ENCODE measurements at places on chromosomes 6 and 20. TPM values are rescaled to one million over a fixed set of nuclear protein-coding genes. Genes with fewer than 3 reads are reported as not detected.

DNA sequence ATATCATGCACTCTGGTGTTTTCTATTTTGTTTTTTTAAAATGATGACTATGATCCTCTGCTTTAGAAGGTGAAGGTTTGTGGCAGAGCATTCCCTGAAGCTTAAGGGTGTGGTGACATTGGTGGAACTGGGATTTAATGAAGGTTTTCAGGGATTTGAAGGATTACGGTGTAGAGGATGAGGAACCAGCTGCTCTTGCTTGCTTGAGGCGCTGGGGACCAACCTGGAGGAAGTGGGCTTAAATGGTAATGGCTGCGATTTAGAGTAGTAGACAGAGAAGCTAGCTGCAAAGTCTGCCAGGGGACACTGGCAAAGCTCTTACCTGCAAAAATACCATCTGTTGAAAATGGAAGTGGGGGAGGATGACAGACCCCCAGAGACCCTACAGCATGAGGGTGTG, 241.8 kb downstream of the CLIC5 start:
- H3K4me3 ChIP-seq: no peak overlapping the region
- H3K27me3 ChIP-seq: peaks cover 8% of the 10 kb centered on the region

DNA sequence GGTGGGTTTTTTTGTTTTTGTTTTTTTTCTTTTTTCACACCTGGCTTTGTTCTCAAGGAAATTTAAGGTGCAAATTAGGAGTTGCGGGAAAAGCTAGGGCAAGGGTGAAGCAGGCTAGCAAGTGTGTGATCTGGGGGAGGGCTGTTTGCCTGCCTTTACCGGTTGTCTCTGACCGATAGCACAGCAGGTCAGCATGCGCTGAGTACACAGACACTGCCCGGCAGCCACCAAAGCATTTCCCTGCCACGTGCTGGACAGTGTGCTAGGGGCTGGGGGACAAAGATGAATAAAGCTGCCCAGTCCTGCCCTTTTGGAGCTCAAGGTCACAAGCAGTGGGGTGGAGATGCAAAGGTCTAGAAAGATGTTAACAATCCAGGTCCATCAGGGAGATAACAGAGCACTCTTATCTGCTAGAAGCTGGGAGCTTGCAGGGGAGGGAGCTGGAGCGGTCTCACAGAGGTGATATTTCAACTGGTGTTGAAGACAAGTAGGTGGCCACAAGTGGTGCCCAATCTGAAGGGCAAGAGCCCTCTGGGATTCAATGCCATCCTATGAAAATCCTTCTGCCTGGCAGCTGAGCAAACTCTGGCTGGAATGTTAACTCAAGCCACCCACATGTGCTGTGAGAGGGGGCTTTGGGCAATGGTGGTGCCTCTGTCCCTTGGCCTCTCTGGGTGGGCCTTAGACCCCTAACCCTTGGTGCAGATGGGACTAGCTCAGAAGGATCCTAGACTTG, 24.5 kb downstream of the TTBK1 start:
- no peak overlapping the region for H3K4me3 ChIP-seq
- peaks cover 18% of the 10 kb centered on the region for H3K27me3 ChIP-seq
- DNase-seq: no peak

DNA sequence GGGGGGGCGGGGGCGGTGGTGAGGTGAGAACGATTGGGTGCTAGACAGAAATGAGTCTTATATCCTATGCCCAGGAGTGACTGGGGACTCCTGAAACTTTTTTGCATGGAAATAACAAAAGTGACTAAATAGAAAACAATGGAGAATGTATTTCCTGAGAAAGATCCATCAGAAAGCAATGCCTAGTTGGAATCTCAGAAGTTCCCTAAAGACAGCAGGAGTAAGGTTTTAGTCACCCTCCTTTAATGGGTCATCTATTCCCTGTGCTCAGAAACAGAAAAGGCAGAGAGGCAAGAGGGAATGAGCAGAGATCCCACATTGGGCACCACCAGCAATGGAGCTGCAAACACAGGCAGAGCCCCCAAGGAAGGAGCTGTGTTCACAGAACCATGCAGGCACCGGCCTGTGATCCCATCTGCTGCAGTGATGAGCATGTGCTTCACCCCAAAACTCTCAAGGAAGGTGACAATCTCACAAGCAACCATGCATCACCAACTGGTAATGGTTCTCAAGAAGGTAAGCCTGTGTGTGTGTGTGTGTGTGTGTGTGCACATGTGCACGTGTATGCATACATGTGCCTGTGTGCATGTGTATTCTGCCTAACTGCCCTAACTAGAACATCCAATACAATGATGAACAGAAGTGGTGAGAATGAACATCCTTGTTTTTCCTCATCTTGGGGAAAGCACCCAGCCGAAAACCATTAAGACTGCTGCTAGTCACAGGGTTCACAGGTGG, 168.4 kb downstream of the WDR27 start:
- no peak for DNase-seq
- H3K4me3 ChIP-seq: no peak overlapping the region
- peaks cover 31% of the 10 kb centered on the region for H3K36me3 ChIP-seq
- peaks cover 15% of the 10 kb centered on the region for H3K4me1 ChIP-seq

DNA sequence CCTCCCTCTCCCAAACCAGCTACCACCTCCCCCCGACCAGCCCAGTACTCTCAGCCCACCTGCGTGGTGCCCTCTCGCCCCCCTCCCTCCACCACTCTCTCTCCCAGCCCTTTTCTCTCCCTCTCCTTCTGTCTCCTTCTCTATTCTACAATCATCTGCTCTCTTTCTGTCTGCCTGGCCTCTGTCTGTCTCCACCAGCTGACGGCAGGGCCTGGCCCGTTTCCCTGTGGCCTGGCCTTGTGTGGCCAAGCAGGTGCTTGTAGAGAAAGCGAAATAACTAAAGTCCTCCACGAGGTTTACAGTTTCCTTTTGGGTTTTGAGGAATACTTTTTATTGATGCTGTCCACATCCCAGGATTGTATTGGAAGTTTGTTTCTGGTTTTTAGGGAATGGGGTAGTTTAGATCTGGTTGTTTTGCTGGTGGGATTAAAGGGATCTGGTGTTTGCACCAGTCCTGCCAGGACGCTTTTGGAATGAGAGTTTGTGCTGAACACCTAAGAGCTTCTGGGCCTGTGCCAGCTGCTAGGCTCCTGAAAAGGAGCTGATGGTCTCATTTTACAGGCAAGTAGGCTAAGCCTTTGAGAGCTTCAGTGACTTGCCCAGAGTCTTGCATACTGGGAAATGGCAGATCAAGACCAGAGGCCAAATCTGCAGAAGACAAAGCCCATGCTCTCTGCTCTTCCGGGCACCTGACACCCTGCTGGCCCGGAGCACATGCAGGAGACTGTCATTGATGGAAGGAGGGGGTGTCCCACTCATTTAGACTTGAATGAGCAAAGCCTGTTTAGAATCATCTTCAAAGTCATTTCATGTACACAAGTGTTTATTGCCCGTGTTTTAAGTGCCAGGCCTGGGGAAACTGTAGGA, 161.7 kb downstream of the SYCP2 start:
- H3K4me3 ChIP-seq: peak overlapping the region; percentile 23
- H3K36me3 ChIP-seq: no peaks in the 10 kb centered on the region
- H3K27ac ChIP-seq: no peak overlapping the region
- no peaks in the 10 kb centered on the region for H3K27me3 ChIP-seq

GRCh38 chr6:1170794-1171193, 141.1 kb upstream of the FOXQ1 start:
- no peaks in the 10 kb centered on the region for H3K36me3 ChIP-seq
- H3K4me1 ChIP-seq: no peaks in the 10 kb centered on the region
- H3K27me3 ChIP-seq: peaks cover 11% of the 10 kb centered on the region
- no peak overlapping the region for H3K27ac ChIP-seq
- DNase-seq: no peak
- H3K4me3 ChIP-seq: no peak overlapping the region

DNA sequence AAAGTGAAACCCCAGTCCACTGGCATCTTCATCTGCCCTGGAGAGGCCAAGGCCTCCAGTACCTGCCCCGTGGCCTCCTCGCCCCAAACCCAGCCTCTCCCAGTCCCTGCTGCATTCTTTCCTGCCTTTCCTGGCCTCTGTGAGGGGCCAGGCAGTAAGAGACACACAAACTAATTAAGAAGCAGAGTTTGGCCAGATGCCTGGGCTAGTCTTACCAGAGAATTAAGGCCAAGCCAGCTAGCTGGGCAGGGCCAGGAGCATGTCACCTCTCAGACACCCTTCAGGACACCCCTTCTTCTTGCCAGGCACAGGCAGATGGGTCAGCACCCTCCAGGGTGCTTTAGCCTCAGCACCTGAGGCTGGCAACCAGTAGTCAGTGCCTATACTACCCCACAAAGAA, 2.4 kb downstream of the MDGA1 start:
- peaks cover 27% of the 10 kb centered on the region for H3K4me1 ChIP-seq
- H3K27me3 ChIP-seq: peaks cover 51% of the 10 kb centered on the region
- H3K27ac ChIP-seq: no peak overlapping the region
- no peaks in the 10 kb centered on the region for H3K36me3 ChIP-seq
- DNase-seq: no peak

- H3K4me3 ChIP-seq: no peak overlapping the region
- no peak overlapping the region for H3K27ac ChIP-seq
- no peak for DNase-seq
- no peaks in the 10 kb centered on the region for H3K27me3 ChIP-seq
- H3K4me1 ChIP-seq: peaks cover 20% of the 10 kb centered on the region
- no peaks in the 10 kb centered on the region for H3K36me3 ChIP-seq
These were observed 64.9 kb downstream of the DLL1 start for GRCh38 chr6:170225852-170226417.

- H3K27ac ChIP-seq: no peak overlapping the region
- DNase-seq: no peak
- peaks cover 8% of the 10 kb centered on the region for H3K4me1 ChIP-seq
- H3K4me3 ChIP-seq: no peak overlapping the region
- H3K36me3 ChIP-seq: no peaks in the 10 kb centered on the region
These were observed 105.6 kb downstream of the DCDC2 start for GRCh38 chr6:24252280-24252679.

DNA sequence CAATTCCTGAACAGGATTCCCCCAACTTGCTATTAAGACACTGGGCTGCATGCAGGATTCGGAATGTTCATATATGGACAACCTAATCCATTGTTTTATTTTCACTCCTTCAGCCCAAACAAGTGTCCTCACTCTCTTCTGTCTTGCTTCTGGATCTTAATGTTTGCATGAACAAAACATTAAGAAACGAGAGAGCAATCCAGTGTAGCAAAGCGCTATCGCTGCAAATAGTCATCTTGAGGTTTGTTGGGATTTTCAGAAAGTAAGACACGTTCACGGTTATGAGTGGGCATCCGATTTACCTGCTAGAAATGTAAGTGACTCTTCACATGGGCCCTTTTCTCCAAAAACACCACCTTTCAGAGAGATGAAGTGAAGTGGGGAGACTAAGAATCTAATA, 156.4 kb downstream of the MBOAT1 start:
- peaks cover 3% of the 10 kb centered on the region for H3K27me3 ChIP-seq
- DNase-seq: no peak
- H3K4me3 ChIP-seq: no peak overlapping the region
- no peaks in the 10 kb centered on the region for H3K4me1 ChIP-seq
- H3K36me3 ChIP-seq: no peaks in the 10 kb centered on the region

DNA sequence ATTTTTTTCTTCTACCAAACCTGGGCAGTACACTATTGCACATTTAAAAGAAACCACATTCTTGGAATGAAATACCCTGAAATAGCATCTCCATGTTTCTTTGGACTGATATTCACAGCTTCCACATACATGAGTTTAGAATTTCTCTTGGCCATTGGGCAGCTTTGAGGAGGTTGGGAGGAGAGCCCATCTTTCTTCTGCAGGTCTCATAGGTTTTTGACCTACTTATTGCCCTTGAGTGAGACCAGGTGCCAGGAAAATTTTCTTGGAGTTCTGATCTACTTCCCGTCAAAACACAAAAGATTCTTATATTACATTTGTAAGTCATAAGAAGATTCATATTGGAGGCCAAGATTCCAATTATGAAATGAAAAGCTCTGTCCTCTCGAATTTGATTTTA, 212.0 kb downstream of the IBTK start:
- H3K27ac ChIP-seq: no peak overlapping the region
- no peak overlapping the region for H3K4me3 ChIP-seq
- no peak for DNase-seq
- H3K27me3 ChIP-seq: peaks cover 3% of the 10 kb centered on the region
- no peaks in the 10 kb centered on the region for H3K36me3 ChIP-seq

DNA sequence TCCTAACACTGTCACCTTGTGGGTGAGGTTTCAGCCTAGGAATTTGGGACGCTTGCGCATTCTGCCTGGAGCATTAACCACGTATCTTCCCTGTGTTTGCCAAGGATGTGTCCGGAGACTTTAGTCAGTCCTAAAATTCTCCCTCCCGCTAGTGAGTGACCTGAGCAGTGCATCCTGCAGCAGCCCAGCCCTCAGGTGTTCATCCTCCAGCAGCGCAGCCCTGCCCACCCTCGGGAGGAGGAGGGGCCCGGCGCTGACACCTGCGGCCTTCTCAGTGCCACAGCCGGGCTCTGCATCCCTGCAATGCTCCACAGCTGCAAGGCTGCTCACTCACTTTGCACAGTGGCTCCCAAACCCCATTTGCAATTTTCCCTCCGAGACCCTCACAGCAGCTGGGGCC, 79.5 kb downstream of the ERMARD start:
- H3K4me3 ChIP-seq: no peak overlapping the region
- H3K27ac ChIP-seq: no peak overlapping the region
- H3K4me1 ChIP-seq: peaks cover 8% of the 10 kb centered on the region

DNA sequence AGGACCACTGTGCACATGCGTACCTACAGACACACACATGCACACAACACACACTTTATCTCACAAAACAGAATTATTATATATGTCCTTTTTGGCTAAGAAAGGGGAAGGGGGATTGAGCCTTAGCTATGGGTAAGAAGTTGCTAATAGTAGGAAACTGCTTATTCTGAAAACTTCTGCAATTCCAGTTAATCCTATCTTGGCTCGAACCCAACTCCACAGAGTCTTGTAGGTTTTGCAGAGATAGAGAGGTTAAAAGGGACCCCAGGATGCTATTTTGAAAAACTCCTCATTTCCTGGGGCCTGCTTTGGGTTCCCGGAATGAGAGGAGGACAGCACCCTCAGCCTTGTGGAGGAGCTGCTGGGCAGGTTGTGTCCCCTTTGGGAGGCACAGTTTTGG, 233.8 kb downstream of the CLIC5 start:
- H3K27ac ChIP-seq: no peak overlapping the region
- no peak for DNase-seq
- H3K4me3 ChIP-seq: no peak overlapping the region

DNA sequence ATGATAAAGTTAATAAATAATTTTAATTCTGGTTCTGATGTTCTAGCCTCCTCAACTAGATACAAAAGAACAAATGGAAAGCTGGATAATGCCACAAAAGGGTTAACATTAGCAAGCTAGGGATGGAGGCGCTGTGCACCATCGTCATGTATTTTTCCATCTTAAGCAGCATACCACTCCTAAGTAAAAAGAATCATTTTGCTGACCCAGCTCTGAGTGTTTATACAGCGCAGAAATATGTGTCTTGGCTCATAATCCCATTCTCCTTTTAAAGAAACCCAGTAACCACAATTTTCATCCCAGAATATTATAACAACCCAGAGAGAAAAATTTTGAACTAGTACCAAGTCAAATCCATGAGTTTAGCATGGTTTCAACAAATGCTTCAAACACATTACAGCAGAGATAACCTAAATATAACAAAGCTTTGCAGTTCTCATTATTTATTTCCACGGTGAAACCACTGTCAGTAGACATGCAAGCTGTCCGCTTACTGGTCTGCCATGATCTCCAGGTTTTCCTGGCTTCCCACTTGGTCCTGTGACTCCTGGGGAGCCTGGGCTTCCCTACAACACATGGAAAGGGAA, 111.1 kb downstream of the COL12A1 start:
- no peak overlapping the region for H3K27ac ChIP-seq
- DNase-seq: no peak
- no peaks in the 10 kb centered on the region for H3K27me3 ChIP-seq
- no peaks in the 10 kb centered on the region for H3K36me3 ChIP-seq
- no peaks in the 10 kb centered on the region for H3K4me1 ChIP-seq

Gene LTA
- 335 TPM for total RNA-seq

Gene ALDH8A1
- 1.8 TPM for total RNA-seq

Gene ACTL10
- 4.1 TPM for total RNA-seq

Gene BACH2
- 73.1 TPM for total RNA-seq

Gene ETV7
- total RNA-seq: 2.8 TPM

Gene TMC2
- not detected for total RNA-seq

Gene OOEP
- total RNA-seq: not detected

Gene C4A
- 3.2 TPM for total RNA-seq
